ENCODE measurements at places on chromosomes 12 and 14.

- DNase-seq: no peak
Observed at GRCh38 chr12:29569132-29569757, 71.8 kb upstream of the OVCH1 start.

- no peak for DNase-seq
Observed at GRCh38 chr12:110737532-110737931, 5.2 kb downstream of the PPP1CC start.

DNA sequence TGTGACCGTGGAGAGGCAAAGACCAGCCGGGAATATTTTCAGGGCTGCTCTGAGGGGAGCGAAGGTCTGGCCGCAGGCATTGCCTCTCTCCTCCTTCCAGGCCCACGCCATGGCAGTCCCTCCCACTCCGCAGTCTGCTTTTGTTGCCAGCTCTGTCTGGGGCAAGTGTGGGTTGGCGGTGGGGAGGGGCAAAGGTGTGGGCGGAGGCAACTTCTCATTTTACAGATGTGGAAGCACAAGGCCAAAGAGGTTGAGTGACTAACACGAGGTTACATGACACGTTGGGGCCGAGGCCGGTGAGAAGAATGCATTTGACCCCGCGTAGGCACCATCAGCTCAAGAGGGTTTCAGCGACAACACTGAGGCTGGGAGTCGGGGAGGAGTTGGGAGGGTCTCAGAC lies 6.1 kb upstream of the FAIM2 start:
- no peak for DNase-seq

GRCh38 chr14:50257732-50258131 lies 26.4 kb upstream of the SOS2 start:
- DNase-seq: no peak

DNA sequence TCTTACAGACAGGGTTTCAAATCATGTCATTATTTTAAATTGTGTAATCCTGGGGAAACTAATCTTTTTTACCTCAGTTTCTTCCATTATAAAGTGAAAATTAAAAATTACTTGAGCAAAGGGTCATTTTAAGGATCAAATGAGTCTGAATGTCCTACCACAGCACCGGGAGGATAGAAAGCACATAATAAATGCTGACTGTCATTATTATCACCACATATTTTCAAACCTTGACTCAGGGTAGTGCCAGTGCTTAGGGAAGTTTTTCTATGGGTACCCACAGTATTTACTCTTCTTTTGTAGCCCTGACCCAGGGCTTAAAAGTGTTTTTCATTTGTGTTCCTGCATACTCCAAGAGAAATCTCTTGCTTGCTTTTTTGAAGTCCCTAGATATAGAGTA lies 60.5 kb downstream of the KCNMB4 start:
- no peak for DNase-seq

- DNase-seq: no peak
Observed at GRCh38 chr14:91009501-91010152, 50.8 kb downstream of the RPS6KA5 start.
